HCT116 (cell line): ENCODE measurements at places on chromosomes 3 and 15. TPM values are rescaled to one million over a fixed set of nuclear protein-coding genes. Genes with fewer than 3 reads are reported as not detected.

The GPR62 gene
- not detected for total RNA-seq

- H3K27me3 ChIP-seq, result no peaks in the 10 kb centered on the region
- no peak overlapping the region for H3K4me3 ChIP-seq
- H3K4me1 ChIP-seq, result no peaks in the 10 kb centered on the region
- no peaks in the 10 kb centered on the region for H3K36me3 ChIP-seq
These were observed 345.3 kb upstream of the POU1F1 start for GRCh38 chr3:87621667-87622066.

DNA sequence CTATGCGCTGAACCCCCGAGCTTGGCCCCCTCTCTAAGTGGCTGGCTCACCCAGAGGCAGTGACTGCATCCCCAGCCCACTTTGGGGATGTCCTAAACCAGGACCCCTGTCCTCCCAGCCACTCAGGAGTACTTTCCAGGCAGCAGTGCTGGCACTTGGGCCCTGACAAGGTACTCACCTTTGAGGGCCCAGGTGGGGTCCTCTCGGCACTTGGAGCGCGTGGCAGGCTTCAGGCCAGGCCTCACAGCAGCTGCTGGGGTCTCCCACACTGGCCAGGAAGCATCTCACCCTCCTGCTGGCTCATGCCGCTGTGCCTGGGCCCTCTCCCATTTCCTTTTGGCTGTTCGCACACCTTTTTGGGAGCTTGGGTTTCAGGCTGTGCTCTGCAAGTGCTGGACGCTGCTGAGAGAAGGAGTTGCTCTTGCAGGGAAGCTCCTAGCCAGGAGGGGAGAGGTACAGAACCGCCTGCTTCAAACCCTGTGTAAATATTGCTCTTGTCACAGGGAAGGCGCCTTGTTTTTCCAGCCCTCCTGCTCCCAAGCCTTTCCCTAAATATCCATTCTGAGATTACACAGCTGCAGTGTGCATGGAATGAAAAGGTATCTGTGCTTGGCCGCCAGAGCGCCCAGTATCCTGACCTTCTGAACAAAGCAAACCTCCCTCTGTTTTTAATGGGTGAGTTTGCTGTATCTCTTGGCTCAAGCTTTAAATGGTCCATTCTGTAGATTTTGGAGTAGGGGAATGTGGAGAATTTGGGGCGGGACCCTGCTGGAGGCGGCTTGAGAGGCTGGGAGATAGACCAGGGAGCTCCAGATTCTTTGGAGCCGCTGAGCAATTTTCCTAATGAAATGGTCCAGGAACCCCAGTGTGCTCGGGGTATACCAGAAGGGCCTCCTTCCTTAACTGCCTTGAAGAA, 45.6 kb downstream of the DNASE1L3 start:
- no peak for DNase-seq
- H3K27me3 ChIP-seq, result no peaks in the 10 kb centered on the region
- H3K27ac ChIP-seq, result no peak overlapping the region; the same call in 1 of the 2 replicates
- H3K4me1 ChIP-seq, result peaks cover 68% of the 10 kb centered on the region

DNA sequence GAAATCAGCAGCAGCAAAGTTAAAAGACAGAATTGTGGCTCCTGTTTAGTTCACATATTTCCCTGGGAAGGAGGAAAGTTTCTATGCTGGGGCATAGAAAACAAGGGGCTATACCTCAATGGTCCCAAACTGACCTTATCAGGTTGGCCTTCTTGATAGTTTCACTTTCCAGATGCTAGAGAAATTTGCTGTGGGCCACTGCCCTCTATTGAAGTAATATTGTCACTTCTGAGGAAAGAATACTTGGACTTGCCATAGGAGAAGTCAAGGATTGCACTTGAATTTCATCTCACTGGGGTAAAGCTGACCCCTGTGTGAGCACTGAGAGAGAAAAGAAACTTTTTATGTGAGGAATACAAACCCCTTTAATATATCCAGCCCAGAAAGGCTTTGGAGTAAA, 49.3 kb upstream of the XCR1 start:
- no peak for DNase-seq
- H3K27me3 ChIP-seq, result no peaks in the 10 kb centered on the region
- H3K4me1 ChIP-seq, result no peaks in the 10 kb centered on the region
- no peak overlapping the region for H3K27ac ChIP-seq
- H3K36me3 ChIP-seq, result no peaks in the 10 kb centered on the region
- H3K4me3 ChIP-seq, result no peak overlapping the region

- no peaks in the 10 kb centered on the region for H3K36me3 ChIP-seq
- peaks cover 19% of the 10 kb centered on the region; the same call in 1 of the 2 replicates for H3K27me3 ChIP-seq
These were observed 51.4 kb downstream of the DNAJB8 start for GRCh38 chr3:128415200-128415772.
